Lung (tissue), 17 donors: ENCODE measurements at places on chromosomes 6 and 20. TPM values are rescaled to one million over a fixed set of nuclear protein-coding genes. Genes with fewer than 3 reads are reported as not detected.
A peak's percentile ranks its signal among the peaks of the same experiment; 100 is the strongest.

DNA sequence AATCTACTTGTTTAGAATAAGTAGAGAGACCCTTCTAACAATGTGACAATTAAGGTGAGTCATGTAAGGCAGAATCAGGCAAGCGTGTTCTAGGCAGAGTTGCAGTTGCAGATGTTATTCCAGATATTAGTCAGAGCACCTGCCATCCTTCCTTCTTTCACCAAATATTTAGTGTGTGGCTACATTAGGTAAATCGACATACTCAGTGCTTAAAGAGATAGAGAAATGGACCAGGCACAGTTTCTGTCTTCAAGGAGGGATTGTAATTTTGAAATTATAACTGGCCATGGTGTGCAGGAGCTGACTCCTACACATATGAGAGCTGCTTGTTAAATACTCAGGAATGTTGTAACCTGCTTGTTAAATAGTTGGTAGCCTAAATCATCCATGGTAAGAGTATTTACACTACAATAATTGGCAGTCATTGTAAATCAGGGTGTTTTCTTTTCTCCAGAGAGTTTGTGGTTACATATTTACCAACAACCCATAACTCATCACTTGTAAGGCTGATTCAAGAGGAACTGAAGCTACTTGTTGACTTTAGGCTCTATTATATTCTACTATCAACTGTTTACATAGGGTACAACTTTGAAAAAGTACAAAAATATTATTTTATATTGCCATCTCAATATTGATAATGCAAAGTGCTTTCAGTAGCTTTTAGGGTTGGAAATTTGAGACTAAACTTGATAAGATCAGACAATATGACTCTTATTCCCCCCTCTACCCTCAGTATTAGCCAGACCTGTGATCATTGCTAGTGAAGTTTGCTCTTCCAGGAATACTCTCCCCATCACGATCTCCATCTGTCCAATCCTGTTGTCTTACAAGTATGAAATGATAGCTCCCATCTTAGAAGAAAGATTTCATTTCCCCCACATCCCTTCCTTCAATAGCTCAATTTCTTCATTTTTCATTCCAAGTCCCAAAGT lies 607.1 kb downstream of the COL12A1 start:
- no peaks in the 10 kb centered on the region for H3K4me1 ChIP-seq
- no peak for DNase-seq
- no peaks in the 10 kb centered on the region for H3K27me3 ChIP-seq
- H3K27ac ChIP-seq = no peak overlapping the region

DNA sequence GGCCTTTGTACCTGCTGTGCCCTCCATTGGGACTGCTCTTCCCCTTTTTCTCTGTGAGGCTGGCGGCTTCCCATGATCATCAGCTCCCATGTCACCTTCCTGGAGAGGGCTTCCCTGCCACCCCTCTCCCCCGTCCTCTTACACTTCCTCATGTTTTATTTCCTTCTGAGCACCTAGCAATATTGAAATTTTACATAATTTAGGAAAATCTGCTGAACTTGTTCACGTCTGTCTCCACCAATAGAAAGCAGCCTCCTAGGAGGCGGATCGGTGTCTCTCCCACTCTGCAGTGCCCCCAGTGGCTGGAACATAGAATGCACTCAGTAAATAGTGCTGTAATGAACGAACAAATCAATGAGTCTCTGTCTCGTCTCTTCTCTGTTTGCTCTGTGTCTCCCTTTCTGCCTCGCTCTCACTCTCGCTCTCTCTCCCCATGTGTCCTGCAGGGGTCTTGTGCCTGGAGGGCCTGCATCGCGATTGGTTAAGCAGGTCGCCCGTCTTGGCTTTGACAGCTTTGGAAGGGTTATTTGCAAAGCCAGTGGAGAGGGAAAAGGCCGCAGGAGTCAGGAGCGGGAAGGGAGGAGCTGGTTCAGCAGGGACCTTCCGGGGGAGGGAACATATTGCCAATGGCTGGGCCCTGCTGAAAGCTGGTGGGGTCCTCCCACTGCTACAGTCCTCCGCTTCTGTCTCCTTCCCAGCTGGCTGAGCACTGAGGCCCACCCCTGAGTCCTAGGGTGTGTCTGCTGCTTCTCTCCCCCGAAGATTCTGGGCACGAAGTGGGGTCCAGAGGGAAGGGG lies 12.1 kb upstream of the OCSTAMP start:
- no peaks in the 10 kb centered on the region for H3K36me3 ChIP-seq
- H3K4me3 ChIP-seq = no peak overlapping the region
- peak; percentile 90 for DNase-seq
- peak overlapping the region; percentile 34 for H3K27ac ChIP-seq

- H3K36me3 ChIP-seq = no peaks in the 10 kb centered on the region
- no peaks in the 10 kb centered on the region for H3K27me3 ChIP-seq
- H3K27ac ChIP-seq = no peak overlapping the region
- no peaks in the 10 kb centered on the region for H3K4me1 ChIP-seq
These were observed 662 bp upstream of the CCR6 start for GRCh38 chr6:167122041-167122826.

Gene CST2
- total RNA-seq = not detected

GRCh38 chr6:6968357-6968730 lies 139.4 kb upstream of the RREB1 start:
- H3K4me3 ChIP-seq = no peak overlapping the region
- no peaks in the 10 kb centered on the region for H3K4me1 ChIP-seq
- no peaks in the 10 kb centered on the region for H3K36me3 ChIP-seq
- H3K27ac ChIP-seq = no peak overlapping the region
- no peaks in the 10 kb centered on the region for H3K27me3 ChIP-seq
- DNase-seq = no peak

Gene RBM24
- 3.0 TPM for total RNA-seq

DNA sequence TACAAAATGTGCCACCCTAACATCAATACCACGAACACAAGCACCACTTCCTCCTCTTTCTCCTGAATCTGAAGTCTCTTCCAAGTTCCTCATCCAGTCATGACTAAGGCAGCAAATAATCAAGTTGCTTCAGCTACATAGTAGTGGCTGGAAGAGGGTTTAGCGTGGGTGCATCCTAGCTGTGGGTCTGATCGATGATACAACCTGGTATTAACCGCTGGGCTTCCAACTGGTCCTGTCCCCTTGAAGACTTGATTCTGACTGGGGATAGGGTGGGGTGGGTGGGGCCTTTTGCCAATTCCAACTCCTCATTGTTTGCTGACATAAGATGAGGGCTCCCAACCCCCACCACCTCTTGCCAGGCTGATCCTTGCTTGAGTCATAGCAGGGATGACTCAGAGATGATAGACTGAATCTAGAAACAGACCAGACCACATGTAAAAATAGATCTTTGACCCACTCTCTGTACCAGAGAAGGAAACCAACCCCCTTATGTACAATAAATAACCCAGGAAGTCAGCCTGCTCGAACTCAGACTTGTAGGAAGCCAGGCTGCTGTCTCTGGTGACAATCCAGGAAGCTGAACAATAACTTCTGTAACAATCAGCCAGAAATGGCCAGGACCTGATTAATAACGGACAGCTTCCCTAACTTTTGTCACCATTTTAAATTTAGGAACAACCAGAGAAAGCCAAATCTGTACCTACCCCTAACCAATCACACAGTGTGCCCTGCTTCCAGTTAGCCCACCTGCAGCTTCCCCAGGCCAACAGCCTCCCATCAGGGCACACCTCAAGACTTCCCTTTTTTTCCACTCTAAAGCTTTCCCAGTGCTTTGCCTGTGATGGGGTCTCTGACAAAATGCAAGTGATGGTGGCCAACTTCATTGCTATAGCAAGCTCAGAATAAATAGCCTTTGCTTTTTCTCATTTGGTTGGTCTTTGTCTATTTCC lies 68.9 kb upstream of the FAM184A start:
- no peaks in the 10 kb centered on the region for H3K36me3 ChIP-seq
- DNase-seq = no peak
- no peak overlapping the region for H3K4me3 ChIP-seq
- peaks cover 5% of the 10 kb centered on the region for H3K4me1 ChIP-seq
- no peaks in the 10 kb centered on the region for H3K27me3 ChIP-seq
- peak overlapping the region; percentile 51 for H3K27ac ChIP-seq

- peaks cover 5% of the 10 kb centered on the region for H3K4me1 ChIP-seq
- no peak overlapping the region for H3K27ac ChIP-seq
- H3K4me3 ChIP-seq = no peak overlapping the region
These were observed 40.1 kb downstream of the TRMT6 start for GRCh38 chr20:5910186-5910585.

GRCh38 chr6:138031417-138031816 lies 75.8 kb downstream of the PERP start:
- no peak for DNase-seq
- H3K27me3 ChIP-seq = no peaks in the 10 kb centered on the region
- H3K27ac ChIP-seq = no peak overlapping the region
- H3K36me3 ChIP-seq = no peaks in the 10 kb centered on the region
- H3K4me1 ChIP-seq = no peaks in the 10 kb centered on the region

Gene GTSF1L
- total RNA-seq = not detected

Gene BPIFB1
- 61.9 TPM for total RNA-seq

- no peak overlapping the region for H3K4me3 ChIP-seq
- no peaks in the 10 kb centered on the region for H3K36me3 ChIP-seq
These were observed 767 bp upstream of the PAX1 start for GRCh38 chr20:21704408-21705385.

DNA sequence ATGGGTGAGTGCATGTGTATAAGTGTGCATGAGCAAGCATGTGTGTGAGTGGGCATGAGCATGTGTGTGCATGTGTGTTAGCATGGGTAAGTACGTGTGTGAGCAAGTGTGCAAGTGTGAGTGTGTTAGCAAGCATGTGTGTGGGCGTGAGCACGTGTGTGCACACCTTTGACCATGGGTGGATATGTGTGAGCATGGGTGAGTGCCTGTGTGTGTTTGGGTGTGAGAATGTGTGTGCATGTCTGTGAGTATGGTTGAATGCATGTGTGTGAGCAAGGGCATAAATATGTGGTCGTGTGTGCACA lies 84.6 kb downstream of the DLL1 start:
- DNase-seq = no peak
- no peaks in the 10 kb centered on the region for H3K27me3 ChIP-seq
- H3K27ac ChIP-seq = no peak overlapping the region

DNA sequence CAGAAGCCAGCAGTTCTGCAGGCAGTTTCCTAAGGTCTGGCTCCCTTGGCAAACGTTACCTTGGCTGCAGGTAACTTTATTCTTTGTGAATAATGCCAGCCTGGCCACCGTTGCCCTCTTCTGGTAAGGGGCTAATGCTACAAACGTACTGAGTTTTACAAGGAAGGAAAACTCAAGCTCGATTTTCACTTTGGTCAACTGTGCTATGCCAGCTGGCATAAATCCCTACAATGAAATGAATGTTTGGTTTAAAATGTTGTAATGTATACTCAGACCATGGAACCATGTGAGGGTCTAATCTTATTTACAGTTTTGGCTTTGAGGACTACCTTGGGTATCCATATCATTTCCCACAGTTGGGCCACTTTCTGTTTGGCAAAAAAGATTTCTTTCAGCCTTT lies 101.4 kb downstream of the SLX4IP start:
- H3K4me3 ChIP-seq = no peak overlapping the region
- H3K27ac ChIP-seq = no peak overlapping the region
- peaks cover 8% of the 10 kb centered on the region for H3K4me1 ChIP-seq
- DNase-seq = peak; percentile 85
- H3K36me3 ChIP-seq = no peaks in the 10 kb centered on the region

Gene POU5F1
- 2.2 TPM for total RNA-seq

Gene HLA-DQA1
- total RNA-seq = 135 TPM

DNA sequence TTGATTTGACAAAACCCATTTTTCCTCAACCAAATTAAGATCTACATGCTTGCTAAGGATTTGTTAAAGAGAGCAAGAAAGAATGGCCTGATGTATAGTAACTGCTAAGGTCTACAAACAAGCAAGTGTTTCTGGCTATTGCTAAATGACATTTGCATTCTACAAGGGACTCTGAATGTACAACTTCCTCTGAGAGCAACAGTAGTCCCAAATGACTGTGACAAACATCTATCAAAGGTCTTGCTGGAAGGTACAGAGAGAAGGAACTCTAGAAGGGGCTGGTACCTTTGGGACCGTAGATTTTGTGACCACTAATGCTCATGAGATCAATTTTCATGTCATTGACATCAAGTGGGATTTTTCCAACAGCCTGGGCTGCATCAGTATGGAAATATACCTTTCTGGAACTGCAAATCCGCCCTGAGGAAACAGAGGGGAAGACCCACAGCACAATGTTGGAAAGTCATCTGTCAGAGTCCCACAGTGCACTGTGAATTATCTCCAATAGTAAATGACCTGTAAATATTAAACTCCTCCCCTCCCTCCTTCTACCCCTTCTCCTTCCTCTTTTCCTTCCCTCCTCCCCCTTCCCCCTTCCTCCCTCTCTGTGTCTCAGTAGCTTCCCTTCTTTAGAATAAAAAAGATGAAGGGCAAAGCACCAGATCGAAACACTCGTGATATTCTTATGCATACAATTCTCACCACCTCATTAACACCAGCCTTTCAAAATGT lies 15.9 kb upstream of the CPNE1 start:
- no peaks in the 10 kb centered on the region for H3K36me3 ChIP-seq
- no peaks in the 10 kb centered on the region for H3K27me3 ChIP-seq
- H3K4me3 ChIP-seq = no peak overlapping the region
- no peaks in the 10 kb centered on the region for H3K4me1 ChIP-seq
- no peak overlapping the region for H3K27ac ChIP-seq
- no peak for DNase-seq

- no peak for DNase-seq
- H3K4me1 ChIP-seq = no peaks in the 10 kb centered on the region
- no peak overlapping the region for H3K27ac ChIP-seq
These were observed 46.3 kb upstream of the HSF2 start for GRCh38 chr6:122352981-122353664.

Gene BPIFB2
- total RNA-seq = 2.3 TPM

Gene OPN5
- not detected for total RNA-seq

- DNase-seq = no peak
- no peak overlapping the region for H3K4me3 ChIP-seq
- peaks cover 18% of the 10 kb centered on the region for H3K4me1 ChIP-seq
- H3K27ac ChIP-seq = no peak overlapping the region
These were observed 111.4 kb downstream of the FYN start for GRCh38 chr6:111761783-111762312.

DNA sequence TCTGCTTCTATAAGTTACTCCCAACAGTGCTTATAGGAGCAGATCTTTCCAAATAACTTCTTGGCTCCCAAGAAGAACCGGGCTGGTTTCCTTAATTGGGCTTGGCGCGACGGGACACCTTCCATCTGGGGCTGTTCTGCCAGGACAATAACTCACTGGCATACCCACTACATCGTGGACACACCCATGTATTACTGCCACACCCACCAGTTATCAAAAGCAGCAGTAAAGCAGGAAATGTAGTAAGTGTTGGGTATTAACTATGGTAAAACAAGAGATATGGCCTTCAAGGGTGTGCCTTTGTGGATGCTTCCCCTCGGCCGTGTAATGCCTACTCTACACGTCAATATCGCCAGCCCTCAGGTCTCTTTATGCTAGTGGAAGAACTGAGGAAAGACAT lies 24.7 kb downstream of the CNKSR3 start:
- H3K36me3 ChIP-seq = no peaks in the 10 kb centered on the region
- no peaks in the 10 kb centered on the region for H3K27me3 ChIP-seq
- no peak for DNase-seq
- H3K27ac ChIP-seq = no peak overlapping the region
- H3K4me3 ChIP-seq = no peak overlapping the region
- peaks cover 18% of the 10 kb centered on the region for H3K4me1 ChIP-seq

Gene BMP2
- total RNA-seq = 28.8 TPM

- H3K4me1 ChIP-seq = peaks cover 19% of the 10 kb centered on the region
- peaks cover 8% of the 10 kb centered on the region for H3K36me3 ChIP-seq
- peak; percentile 23 for DNase-seq
These were observed 883 bp upstream of the DBNDD2 start for GRCh38 chr20:45407067-45407745.
